SJSA1 (cell line): ENCODE measurements at places on chromosomes 4 and X.

GRCh38 chr4:80387390-80388283 is 52.1 kb downstream of the CFAP299 start:
- no peaks in the 10 kb centered on the region for H3K27me3 ChIP-seq
- H3K27ac ChIP-seq = no peak overlapping the region
- no peak for DNase-seq
- no peaks in the 10 kb centered on the region for H3K4me1 ChIP-seq

DNA sequence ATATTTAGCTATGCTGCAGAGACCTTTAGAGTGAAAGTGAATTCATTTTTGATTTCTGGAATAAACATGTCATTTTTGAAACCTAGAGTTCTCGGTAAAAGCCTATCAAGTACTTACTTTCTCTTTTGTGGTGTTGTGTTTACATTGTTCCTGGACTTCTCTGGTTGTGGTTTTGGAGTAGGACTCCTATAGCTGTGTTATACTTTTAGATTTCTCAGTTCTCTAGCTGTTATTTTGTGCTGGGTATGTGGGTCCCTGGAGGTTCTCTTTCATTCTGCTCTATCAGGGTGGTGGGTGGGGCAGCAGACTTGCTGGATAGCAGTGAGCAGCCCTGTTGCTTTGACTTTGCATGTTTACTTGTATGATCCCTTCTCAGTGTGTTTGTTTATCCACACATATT is 25.6 kb upstream of the MSMO1 start:
- H3K4me1 ChIP-seq = peaks cover 6% of the 10 kb centered on the region; the same call in 1 of the 2 replicates
- H3K36me3 ChIP-seq = peaks cover 13% of the 10 kb centered on the region
- H3K4me3 ChIP-seq = peak overlapping the region; percentile 15; the same call in 1 of the 2 replicates
- H3K27me3 ChIP-seq = no peaks in the 10 kb centered on the region

DNA sequence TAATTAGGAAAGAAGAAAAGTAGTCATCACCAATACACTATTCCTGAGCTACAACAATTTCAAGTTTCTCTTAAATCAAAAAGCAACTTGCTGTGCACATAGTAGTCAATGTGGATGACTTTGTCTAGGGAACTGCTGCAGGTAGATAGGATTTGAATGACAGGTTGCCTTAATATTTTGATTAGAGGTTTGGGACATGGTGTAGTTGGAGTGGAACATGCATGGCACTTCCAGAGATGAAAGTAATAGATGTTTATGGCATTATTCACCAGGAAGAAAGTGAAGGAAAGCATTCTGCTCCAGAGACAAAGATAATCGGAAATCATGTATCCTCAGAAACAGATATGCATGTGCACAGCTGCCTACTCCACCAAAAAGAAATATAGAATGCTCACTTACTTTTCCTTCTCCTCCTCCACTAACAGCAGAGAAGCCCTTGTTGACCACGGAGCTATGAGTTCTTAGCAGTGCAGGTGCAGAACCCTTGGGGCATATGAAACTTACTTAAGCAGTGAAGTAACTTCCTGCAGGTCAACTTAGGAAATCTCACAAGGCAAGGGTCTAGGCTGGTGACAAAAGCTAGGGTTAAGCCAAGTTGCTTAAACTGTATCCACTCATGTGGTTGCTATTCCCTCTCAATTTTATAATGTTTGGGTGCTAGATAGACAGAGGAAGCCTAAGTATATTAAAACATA is 390.8 kb downstream of the HNRNPD start:
- H3K4me3 ChIP-seq = no peak overlapping the region
- no peaks in the 10 kb centered on the region for H3K27me3 ChIP-seq
- no peak for DNase-seq
- H3K4me1 ChIP-seq = no peaks in the 10 kb centered on the region

GRCh38 chr4:168876106-168876505 is 133.9 kb downstream of the CBR4 start:
- DNase-seq = no peak
- peaks cover 81% of the 10 kb centered on the region for H3K36me3 ChIP-seq
- no peaks in the 10 kb centered on the region for H3K27me3 ChIP-seq
- peaks cover 24% of the 10 kb centered on the region for H3K4me1 ChIP-seq
- H3K27ac ChIP-seq = no peak overlapping the region

- no peak overlapping the region for H3K4me3 ChIP-seq
- DNase-seq = no peak
- H3K4me1 ChIP-seq = peaks cover 8% of the 10 kb centered on the region
- H3K27ac ChIP-seq = no peak overlapping the region
- no peaks in the 10 kb centered on the region for H3K27me3 ChIP-seq
Measured at GRCh38 chr4:89157488-89158024, 46.2 kb downstream of the TIGD2 start.
